Bronchus fibroblast of lung (primary cell): ENCODE measurements at places on chromosomes 3 and 15. TPM values are rescaled to one million over a fixed set of nuclear protein-coding genes. Genes with fewer than 3 reads are reported as not detected.

Gene HRG
- total RNA-seq, result not detected in 2 replicates

Gene ARPIN
- 12.5 and 14.8 TPM in 2 replicates for total RNA-seq

Gene CMTM7
- 15.5 and 15.9 TPM in 2 replicates for total RNA-seq

Gene GOLGA8M
- not detected in 2 replicates for total RNA-seq

Gene MBNL1
- total RNA-seq, result 149 and 167 TPM in 2 replicates

Gene DNAH1
- total RNA-seq, result 0.50 and 0.74 TPM in 2 replicates

Gene TRH
- 0.15 TPM in 1 of 2 replicates, not detected in the other for total RNA-seq

Gene KATNBL1
- total RNA-seq, result 34.5 and 42.2 TPM in 2 replicates

Gene PTPRG
- 27.9 and 31.9 TPM in 2 replicates for total RNA-seq

Gene FAM227B
- total RNA-seq, result 3.0 and 3.4 TPM in 2 replicates

Gene ZNF619
- 2.9 and 4.0 TPM in 2 replicates for total RNA-seq

Gene IGDCC3
- total RNA-seq, result under 0.01 TPM in 1 of 2 replicates, not detected in the other

Gene BNC1
- 7.1 and 8.5 TPM in 2 replicates for total RNA-seq

Gene HACL1
- 13.1 and 13.5 TPM in 2 replicates for total RNA-seq

Gene ANKRD63
- total RNA-seq, result not detected in 2 replicates

Gene RBM5
- total RNA-seq, result 46.5 and 58.2 TPM in 2 replicates

Gene IL12A
- total RNA-seq, result 2.4 and 4.5 TPM in 2 replicates

Gene HTR3D
- not detected in 2 replicates for total RNA-seq

Gene CKMT1B
- total RNA-seq, result not detected in 2 replicates

Gene CGNL1
- under 0.01 and 0.15 TPM in 2 replicates for total RNA-seq

Gene AP2M1
- 351 and 403 TPM in 2 replicates for total RNA-seq

Gene CCDC80
- 101 and 114 TPM in 2 replicates for total RNA-seq

Gene FMN1
- total RNA-seq, result 4.6 and 6.7 TPM in 2 replicates

Gene SLC41A3
- total RNA-seq, result 33.9 and 34.1 TPM in 2 replicates

Gene GOLGA8G
- not detected in 2 replicates for total RNA-seq

Gene PP2D1
- not detected in 2 replicates for total RNA-seq

Gene UBR1
- total RNA-seq, result 13.1 and 17.8 TPM in 2 replicates

Gene ROPN1
- total RNA-seq, result not detected in 2 replicates

Gene SETMAR
- 10.9 and 11.1 TPM in 2 replicates for total RNA-seq

Gene WWTR1
- 19.3 and 20.0 TPM in 2 replicates for total RNA-seq

Gene GOLGA6B
- not detected in 2 replicates for total RNA-seq

Gene INSYN1
- 0.17 and 0.30 TPM in 2 replicates for total RNA-seq

Gene SEMA3F
- total RNA-seq, result 40.2 and 41.5 TPM in 2 replicates

Gene SAMMSON
- not detected in 2 replicates for total RNA-seq

Gene PLSCR4
- total RNA-seq, result 4.2 and 4.6 TPM in 2 replicates

Gene GATA2
- 2.8 and 3.7 TPM in 2 replicates for total RNA-seq

Gene CLDN1
- total RNA-seq, result 0.59 and 0.84 TPM in 2 replicates

Gene CLEC3B
- total RNA-seq, result 19.9 and 23.4 TPM in 2 replicates

Gene FANCD2
- 26.2 and 38.7 TPM in 2 replicates for total RNA-seq

Gene PLA1A
- not detected in 2 replicates for total RNA-seq

Gene ANXA2
- 4,293 and 4,597 TPM in 2 replicates for total RNA-seq

Gene LTF
- not detected in 2 replicates for total RNA-seq

Gene DLL4
- under 0.01 and 0.15 TPM in 2 replicates for total RNA-seq

Gene RTP1
- total RNA-seq, result not detected in 2 replicates

Gene OR5K2
- not detected in 2 replicates for total RNA-seq

Gene SYNPR
- not detected in 2 replicates for total RNA-seq
